ENCODE measurements at places on chromosomes 2 and 18.

DNA sequence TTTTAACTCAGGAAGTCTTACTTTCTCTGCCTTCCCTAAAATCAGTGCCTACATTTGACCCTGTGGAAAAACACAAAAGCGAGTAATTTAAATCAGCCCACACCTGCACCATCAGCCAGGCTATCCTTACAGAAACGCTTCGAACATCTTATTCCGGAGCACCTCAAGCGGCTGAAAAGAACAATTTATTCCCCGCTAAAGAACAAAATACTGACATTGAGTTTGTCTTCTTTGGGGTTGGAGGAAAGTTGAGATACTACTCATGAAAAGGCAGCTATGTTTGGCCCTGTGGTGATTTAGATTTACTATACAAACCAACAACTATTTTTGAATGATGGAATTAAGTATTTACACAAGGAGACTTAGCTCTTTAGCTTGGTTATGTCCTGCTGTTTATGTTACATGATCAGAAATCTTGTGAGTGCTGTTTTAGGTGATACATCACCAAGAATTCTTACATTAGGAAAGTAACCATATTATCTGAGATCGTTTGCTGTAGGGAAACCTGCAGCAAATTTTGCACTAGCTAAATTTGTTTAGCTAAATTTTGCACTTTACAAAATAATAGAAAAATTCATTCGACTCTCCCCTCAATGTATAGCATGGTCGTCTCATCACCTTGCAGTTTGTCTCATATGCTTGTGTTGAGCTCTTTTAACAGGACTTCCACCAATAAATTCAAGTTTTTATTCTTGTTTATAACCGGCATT lies 158.8 kb upstream of the SIX2 start:
- DNase-seq: no peak

GRCh38 chr2:75208738-75209137 lies 9.4 kb upstream of the TACR1 start:
- no peak for DNase-seq

GRCh38 chr2:84424152-84424551 lies 34.9 kb downstream of the SUCLG1 start:
- no peak for DNase-seq

DNA sequence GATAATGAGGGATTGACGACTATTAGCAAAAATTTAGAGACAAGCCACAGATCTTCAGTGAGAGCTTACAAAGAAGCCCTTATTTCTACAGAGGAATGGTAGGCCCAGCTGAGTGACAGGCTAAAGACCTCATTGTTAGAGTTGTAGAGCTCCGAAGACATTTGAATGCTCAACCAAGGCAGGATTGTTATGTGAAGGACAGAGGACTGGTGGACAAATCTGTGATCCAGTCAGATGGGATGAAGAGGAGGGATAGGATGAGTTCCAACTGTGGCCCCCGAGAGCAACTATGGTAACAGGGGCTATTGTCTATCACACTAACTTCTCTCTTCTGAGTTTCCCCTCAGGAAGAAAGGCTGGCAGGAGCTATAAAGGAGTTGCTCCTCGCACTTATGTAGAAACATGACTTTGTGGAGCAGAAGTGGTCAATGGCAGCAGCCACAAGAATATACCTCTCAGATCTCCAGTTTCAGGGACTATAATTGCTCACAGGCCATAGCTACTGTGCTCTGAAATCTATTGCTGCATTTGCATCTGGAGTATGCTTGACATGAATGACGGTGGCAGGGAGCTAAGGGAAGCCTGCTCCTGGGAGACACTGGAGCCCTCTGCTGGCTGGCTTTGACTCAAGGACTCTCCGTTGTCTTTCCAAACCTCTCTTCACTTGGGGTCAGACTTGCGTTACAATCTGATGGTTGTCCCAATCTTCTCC lies 50.3 kb upstream of the GREB1L start:
- no peak for DNase-seq

DNA sequence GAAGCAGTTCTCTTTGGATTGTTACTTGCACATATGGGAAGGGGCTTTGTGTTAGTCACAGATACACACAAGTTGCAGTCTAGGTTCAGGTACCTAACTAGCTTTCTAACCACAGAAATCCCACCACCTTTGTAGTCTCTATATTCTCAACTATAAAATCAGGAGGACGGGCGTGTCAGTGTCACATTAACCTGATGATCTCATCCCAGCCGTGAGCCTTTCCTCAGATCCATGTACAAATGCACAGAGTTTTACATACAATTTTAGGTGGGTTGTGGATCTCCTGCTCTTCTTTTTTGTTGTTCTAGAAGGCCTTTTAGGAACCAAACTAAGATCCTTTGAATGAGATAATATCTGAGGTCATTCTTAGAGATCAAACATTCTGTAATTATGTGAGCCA lies 94.0 kb downstream of the ZNF532 start:
- DNase-seq: no peak

DNA sequence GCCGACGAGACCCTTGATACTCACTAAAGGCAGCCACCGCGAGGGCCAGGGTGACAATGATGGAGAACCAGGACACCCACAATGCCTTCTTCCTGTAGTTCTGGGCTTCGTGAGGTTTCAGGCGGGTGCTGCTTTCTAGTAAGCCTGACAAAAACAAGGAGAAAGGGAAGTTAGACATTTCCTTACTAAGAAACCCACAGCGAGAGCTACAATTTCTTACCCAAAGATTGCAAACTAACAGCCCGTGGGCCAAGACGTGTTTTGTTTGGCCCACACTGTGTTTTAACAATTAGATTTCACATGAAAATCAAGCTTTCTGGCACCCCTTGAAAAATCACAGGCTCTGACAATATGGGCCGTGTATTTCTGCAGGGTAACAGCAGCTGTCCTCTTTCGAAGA lies 5.6 kb downstream of the TMEM163 start:
- DNase-seq: no peak

- DNase-seq: no peak
Measured at GRCh38 chr18:57397440-57398132, 37.6 kb upstream of the ONECUT2 start.

DNA sequence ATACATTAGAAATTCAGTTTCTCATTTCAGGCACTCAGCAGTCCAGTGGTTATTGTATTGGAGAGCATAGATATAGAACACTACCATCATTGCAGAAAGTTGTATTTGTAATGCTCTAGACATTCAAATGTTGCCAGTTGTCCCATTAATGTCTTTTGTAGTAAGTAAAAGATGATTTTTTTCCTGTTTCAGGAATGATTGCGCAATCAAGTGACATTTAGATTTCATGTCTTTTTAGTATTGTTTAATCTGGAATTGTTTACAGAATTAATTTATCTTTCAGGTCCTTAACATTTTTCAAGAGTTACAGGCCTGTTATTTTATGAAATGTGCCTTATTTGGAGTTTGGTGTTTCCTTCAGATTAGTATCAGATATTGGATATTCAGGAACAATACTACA lies 134.7 kb downstream of the MSTN start:
- DNase-seq: no peak

GRCh38 chr2:240962300-240963064 lies 35.9 kb upstream of the SNED1 start:
- DNase-seq: no peak

DNA sequence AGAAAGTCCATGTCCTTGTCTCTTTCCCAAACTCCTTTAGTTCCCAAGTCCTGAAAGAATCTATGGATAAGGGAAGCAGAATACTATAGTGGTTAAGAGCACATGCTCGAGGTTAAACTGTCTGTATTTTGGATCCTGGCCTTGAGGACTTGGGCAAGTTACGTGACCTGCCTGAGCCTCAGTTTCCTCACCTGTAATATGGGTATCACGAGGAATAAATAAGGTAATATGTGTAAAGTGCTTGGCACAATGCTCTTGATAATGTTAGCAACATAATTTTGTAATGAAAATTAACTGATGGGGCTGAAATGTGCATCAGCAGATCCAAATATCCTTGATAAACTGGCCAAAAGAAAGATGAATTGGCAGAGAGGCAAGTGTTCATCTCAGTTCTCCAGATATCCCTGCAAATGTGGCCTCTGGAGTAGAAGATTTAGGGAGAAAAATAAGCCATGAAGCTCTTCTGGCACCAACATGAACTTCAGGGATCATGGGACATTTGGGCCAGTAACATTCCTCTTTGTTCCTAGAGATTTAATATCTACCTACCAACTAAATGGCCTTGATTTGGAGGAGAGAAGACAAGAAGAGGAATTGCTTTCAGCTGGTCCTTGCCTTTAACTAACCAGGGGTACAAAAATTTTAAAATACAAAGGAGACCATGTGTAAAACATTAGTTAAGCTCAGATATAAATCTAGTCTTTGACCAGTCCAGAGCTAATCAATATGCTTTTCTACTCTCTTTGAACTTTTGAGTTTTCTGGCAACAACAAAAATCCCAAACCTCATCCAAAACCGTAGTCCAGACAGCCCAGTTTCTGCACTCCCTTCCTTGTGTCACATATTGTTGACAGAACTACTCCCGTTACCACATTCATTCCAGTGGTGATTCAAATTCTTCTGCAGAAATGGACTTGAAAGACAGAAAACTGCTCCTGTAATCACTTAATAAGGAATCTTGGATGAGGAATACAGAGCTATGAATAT lies 52.7 kb upstream of the EML4 start:
- DNase-seq: no peak

- DNase-seq: no peak
Measured at GRCh38 chr18:4207383-4207985, 247.6 kb downstream of the DLGAP1 start.

GRCh38 chr2:190180313-190181122 lies 118.0 kb upstream of the MSTN start:
- DNase-seq: no peak

GRCh38 chr2:170455617-170456426 lies 259.3 kb upstream of the SP5 start:
- no peak for DNase-seq

- DNase-seq: peak; percentile 34
Measured at GRCh38 chr2:151826737-151827157, 1.5 kb downstream of the ARL5A start.

- DNase-seq: no peak
Measured at GRCh38 chr2:165475277-165476004, 5.9 kb downstream of the CSRNP3 start.

GRCh38 chr2:119028327-119029174 lies 86.6 kb downstream of the MARCO start:
- no peak for DNase-seq

DNA sequence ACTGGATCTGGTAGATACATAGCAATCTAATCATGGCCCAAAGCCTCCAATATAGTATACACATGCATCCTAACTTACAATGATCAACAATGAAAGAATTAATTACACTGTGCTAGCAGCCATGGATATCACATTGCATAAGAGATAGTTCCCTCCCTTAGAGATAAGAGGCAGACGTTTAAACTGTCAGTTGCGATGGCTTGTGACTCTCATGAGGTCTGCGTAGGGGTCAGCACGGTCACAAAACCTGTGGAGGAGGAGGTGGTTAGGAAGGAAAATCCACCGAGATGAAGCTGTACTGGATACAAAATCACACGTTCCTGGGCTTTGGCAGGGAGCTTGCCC lies 800 bp upstream of the RALB start:
- no peak for DNase-seq

- no peak for DNase-seq
Measured at GRCh38 chr2:186751078-186751477, 57.2 kb downstream of the FAM171B start.

- DNase-seq: no peak
Measured at GRCh38 chr2:64249426-64249825, 105.2 kb upstream of the PELI1 start.

DNA sequence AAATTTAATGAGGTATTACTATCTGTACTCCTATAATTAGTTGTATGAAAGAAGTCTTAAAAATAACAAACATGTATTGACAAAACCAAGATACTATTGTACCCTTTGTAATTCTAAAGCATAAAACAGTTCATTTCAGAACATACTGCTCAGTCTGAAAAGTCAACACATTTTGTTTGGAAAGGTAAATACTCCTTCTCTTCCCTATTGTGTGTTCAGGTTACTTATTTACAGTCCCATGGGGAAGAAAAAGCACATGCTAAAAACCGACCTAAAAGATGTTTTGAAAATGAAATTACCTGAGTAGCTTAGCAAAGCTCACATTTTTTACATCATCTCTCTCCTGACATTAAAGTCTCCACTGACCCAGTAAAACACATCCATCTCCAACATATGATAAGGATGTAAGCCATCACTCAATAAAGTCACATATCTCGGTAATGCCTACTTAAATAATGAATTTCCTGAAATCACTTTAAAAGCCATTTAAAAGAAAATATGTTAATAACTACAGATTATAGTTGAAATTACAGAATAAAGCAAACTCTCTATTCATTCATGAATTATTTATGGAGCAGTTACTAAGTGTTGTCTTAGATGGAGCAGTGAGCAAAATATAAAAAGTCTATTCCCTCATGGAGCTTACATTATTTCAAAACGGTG lies 75.6 kb upstream of the FZD5 start:
- DNase-seq: no peak

GRCh38 chr2:201450954-201451291 lies 335 bp downstream of the TRAK2 start:
- no peak for DNase-seq

DNA sequence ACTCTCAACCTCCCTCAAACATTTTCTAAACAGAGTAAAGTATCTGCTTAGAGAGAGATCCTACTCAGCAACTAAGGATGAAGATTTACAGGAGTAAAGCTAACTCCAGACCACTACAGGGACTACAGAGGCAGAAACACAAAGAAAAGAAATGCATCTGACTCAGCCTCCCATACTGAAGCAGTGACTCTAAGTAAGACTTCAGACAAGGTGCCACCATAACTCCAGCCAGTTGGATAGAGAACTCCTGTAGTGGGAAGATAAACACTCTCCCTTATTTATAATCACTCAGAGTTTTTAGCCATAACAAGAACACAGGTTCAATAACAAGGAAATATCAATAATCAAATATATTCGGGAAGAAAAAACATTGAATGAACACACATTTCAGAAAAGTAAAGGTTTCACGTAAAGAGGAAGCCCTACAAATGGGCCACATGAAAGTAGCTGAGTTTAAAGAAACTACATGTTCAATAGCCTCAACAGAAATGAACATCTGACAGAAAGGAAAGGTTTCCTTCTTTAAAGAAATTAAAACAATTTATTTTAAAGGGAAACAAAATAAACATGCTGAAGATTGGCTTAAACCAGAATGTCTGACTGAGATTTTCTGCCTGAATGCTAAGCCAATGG lies 519.9 kb downstream of the KCNJ3 start:
- DNase-seq: no peak

DNA sequence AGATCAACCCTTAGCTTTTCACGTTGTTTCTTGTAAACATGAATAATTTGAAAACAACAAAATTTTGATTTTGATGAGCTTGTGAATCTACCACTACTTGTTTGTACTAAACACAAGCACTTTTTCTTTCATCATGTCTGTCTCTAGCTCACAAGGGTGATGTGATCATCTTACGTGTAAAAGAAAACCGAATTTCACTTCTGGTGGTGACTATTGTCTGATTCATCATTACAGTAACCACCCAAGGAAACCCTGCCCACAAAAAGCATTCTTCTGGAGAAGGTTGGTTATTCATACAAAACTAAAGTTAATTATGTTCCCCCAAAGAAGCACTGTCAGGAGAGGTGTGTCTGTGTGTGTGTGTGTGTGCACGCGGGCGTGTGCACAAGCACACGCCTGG lies 285.4 kb downstream of the ZNF516 start:
- DNase-seq: no peak

- peak; percentile 41 for DNase-seq
Measured at GRCh38 chr2:96501471-96501874, 3.7 kb downstream of the NEURL3 start.

- no peak for DNase-seq
Measured at GRCh38 chr18:5604778-5605177, 61.0 kb upstream of the EPB41L3 start.
